Mucosa of gallbladder (tissue), 1 donor: ENCODE measurements at places on chromosomes 6 and 20. TPM values are rescaled to one million over a fixed set of nuclear protein-coding genes. Genes with fewer than 3 reads are reported as not detected.

DNA sequence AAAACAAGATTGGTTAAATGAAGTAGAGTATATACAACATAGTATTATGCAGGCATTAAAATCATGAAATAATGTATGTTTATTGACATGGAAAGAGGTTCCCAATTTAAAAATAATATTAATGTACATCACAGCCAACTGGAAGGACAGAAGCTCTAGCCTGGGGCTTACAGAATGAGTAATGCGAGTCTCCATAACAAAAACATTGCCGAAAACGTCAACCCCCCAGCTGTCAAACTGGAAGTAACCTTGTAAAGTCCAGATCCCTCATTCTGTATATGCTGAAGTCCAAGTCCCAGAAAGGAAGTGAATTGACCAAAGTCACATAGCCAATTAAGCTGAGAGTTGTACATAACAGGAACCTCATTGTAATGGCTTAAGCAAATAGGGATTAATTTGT is 128.7 kb upstream of the ECI2 start:
- DNase-seq: no peak

DNA sequence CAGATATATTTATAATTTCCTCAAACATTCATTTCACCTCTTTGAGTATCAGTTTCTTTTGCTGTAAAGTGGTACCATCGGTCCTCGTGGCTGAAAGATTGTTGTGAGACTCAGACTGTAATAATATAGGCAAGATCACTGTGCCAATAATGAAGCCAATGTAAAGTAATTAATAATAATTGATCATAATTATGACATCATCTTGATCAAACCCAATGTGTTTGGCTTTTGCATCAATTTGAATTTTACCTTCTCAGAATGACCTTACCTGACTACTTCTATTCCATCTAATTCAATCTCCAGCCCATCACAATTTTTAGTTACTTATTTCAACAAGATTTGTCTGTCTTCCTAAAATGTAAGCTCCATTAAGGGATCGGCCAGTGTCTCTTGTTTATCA is 15.8 kb upstream of the MTRF1L start:
- no peak for DNase-seq

The FHL5 gene
- 4.3 TPM for total RNA-seq

- no peak for DNase-seq
Observed at GRCh38 chr20:47353692-47354463, 2.6 kb downstream of the ZMYND8 start.

The PRICKLE4 gene
- 13.1 TPM for total RNA-seq

The KIF16B gene
- total RNA-seq: 21.6 TPM

DNA sequence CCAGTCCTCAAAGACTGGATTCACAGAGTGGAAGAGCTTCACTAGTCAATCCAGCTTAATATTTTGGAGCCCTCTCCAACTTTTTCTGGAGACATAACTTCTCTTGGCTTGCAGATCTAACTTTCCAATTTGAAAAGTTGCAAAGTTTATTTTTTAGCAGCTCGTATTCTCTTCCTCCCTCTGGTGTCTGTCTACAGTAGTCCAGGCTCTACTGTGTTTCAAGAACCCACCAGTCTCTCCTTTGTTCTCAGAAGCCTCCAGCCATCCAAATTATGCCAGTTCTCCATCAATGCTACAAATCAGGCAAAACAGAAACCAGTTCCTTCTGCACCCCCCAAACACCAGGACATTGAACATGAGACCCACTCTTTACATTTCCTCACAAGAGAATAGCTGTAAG is 376.1 kb upstream of the OPRM1 start:
- no peak for DNase-seq

DNA sequence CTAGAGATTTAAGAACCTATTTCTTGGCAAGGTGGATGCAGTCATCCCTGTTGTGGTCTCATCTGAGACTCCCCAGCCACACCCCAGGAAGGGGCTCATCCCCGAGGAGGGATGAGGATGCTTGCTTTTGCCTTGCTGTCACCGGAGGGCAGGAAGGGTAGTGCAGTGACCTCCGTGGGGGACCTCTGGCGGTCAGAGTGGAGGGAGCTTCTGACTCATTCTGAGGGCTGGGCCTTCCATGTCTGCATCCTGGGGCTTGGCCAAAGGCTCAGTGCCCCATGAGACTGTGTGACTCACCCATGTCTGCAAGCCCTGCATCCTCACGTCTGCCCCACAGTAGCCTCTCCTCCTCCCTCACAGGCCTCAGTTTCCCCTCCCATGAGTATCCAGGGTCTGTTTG is 38.7 kb downstream of the UQCC2 start:
- peak; percentile 65 for DNase-seq

DNA sequence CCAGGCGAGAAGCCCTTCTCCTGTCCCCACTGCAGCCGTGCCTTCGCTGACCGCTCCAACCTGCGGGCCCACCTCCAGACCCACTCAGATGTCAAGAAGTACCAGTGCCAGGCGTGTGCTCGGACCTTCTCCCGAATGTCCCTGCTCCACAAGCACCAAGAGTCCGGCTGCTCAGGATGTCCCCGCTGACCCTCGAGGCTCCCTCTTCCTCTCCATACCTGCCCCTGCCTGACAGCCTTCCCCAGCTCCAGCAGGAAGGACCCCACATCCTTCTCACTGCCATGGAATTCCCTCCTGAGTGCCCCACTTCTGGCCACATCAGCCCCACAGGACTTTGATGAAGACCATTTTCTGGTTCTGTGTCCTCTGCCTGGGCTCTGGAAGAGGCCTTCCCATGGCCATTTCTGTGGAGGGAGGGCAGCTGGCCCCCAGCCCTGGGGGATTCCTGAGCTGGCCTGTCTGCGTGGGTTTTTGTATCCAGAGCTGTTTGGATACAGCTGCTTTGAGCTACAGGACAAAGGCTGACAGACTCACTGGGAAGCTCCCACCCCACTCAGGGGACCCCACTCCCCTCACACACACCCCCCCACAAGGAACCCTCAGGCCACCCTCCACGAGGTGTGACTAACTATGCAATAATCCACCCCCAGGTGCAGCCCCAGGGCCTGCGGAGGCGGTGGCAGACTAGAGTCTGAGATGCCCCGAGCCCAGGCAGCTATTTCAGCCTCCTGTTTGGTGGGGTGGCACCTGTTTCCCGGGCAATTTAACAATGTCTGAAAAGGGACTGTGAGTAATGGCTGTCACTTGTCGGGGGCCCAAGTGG is 5.3 kb downstream of the SNAI1 start:
- no peak for DNase-seq

- no peak for DNase-seq
Observed at GRCh38 chr6:119294984-119295383, 54.6 kb downstream of the MAN1A1 start.

GRCh38 chr20:22333885-22334545 is 250.4 kb downstream of the FOXA2 start:
- DNase-seq: peak; percentile 45

GRCh38 chr20:2872459-2873009 is 747 bp upstream of the PTPRA start:
- peak; percentile 31 for DNase-seq

DNA sequence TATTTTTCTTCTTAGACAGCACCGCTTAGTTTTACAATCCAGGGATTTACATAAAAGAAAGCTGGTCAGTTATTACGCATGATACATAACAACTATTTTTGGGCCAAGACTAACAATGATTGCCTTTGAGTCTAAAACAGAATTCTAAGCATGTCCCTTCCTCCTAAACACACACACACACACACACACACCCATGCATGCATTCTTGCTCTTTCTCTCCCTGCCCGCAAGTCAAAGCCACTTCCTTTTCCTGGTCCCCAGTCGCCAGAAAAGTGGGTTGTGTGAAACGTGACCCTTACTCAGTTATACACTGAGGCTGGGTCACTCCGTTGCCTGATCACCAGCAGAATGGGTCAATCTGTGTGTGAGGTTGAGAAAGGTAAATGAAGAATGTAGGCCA is 31.4 kb downstream of the FYN start:
- DNase-seq: peak; percentile 47

GRCh38 chr6:30483677-30484279 is 5.5 kb upstream of the HLA-E start:
- DNase-seq: peak; percentile 64

The TSPO2 gene
- total RNA-seq: 1.0 TPM

The FOXP4 gene
- total RNA-seq: 66.5 TPM

DNA sequence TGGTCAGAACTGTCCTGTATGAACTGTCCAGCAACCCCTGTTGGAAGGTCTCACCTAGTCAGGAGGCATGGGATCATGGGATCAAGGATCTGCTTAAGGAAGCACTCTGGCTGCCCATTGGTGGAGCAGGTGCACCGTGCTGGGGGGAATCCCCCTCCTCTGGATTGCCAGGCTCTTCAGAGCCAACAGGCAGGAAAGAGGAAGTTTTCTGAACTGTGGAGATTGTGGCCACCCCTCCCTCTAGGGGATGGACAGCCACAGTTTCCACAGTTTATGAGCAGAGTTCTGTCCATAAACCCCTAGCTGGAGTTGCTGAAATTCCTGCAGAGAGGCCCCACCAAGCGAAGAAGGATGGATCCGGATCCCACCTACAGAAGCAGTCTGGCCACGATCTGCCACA is 13.0 kb upstream of the HLA-DQB1 start:
- no peak for DNase-seq

GRCh38 chr6:132400883-132401617 is at the start of gene MOXD1:
TSS of gene MOXD1 (minus strand) at chr6:132401475. CDS start at chr6:132401426, 49 bp downstream.
- DNase-seq: peak; percentile 20

GRCh38 chr6:82555801-82556200 is 192.2 kb downstream of the TPBG start:
- DNase-seq: no peak

DNA sequence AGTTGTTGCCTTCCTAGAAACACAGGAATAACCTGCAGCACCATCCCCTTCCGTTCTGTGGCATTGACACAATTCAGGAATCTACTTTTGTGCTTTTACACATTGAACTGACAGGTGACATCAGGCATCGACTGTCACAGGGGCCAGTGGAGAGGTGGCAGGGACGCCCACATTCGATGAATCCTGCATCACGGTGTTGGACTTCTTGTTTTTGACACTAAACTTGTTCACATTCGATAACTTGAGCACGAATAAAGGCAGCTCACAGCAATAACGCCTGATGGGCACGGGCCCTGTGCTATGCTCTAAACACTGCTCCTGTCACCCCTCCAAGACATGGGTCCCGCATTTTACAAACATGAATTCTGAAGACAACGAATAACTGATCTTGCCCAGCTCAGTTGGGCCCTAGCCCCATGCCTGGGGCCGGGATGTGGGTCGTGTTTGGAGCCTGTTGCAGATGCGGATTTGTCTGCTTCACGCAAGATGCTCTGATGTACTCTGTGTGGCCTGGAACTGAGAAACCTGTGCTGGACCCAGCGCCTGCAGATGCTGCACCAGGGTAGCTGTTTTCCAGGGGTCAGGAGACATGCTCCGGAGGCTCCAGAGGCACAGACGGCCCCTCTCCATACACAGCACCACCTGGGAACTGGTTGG is 75.7 kb downstream of the TTLL2 start:
- no peak for DNase-seq

DNA sequence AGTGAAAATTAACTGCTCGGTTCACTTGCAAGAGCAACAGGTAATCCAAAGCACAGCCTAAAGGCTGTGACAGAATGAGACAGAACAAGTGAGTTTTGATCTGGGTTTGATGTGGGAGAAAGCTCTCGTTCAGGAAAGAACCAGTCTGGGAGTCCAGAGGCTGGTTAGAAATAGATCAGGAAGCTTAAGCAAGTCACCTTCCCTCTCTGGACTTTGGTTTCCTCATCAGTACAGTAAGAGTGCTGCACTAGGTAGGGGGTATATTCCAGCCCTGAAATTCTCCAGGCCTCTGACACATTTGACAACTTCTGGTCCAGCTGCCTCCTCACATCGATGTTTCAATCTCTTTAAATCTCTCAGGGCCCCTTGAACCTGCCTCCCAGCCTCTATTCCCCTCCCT is 33.7 kb upstream of the MDGA1 start:
- DNase-seq: no peak
